Activated CD4-positive, CD25-positive, alpha-beta regulatory T cell treated with anti-CD3 and anti-CD28 coated beads, Interleukin-2, amount 50 U/mL, for 24 hours (primary cell): ENCODE measurements at places on chromosomes 2 and 18.
A peak's percentile ranks its signal among the peaks of the same experiment; 100 is the strongest.

GRCh38 chr2:143649226-143649740 is 520.1 kb downstream of the ARHGAP15 start:
- no peak for ATAC-seq

GRCh38 chr2:110943070-110943634 is 177.6 kb upstream of the BCL2L11 start:
- ATAC-seq: no peak

GRCh38 chr2:229179628-229180027 is 91.5 kb downstream of the PID1 start:
- ATAC-seq: no peak

DNA sequence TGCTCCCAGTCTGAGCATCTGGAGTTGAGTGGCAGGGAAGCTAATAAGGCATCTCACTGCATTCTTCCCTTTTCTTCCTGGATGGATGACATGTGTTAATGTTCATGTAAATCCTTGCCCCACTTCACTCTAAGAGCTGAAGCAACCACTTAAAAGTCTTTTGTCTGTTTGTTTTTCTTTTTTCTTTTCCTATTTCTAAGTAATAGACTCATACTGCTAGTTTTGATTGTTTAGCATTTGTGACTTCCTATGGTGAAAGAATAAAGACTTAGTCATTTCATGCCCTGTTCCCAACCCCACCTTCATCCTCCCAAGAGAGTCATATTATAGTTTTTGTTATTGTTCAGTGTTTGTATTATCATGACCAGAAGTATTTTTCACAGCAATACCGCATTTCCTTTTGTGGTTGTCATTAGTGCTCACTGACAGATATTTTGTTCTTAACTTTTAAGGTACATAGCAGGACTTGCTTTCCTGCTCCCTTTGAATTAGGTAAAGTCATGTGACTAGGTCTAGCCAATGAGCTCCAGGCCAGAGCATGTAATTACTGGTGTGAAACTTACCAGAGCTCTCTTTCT is 18.1 kb upstream of the SPP2 start:
- ATAC-seq: no peak

DNA sequence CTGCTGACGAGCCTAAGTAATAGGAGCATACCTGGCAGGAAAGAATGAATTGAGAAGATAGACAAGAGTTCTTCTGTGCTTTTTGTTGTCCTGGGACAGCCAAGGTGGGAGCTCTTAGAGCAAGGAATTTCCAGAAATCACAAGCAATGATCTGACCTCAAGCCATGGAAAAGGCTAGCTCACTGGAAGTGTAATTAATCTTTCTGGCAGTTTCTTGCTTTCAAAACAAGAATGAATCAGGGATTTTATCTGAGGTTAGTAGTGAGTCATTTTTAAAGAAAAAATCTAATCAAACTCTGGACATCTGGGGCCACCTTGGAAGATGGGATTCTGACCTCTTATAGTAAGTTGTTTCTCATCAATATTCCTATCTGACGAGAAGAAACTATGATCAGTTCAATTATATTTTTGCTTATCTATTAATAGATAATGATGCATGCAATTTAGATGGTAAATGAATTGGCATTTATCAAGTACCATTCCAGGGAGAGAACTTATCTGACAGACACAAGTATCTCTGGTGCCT is 98.0 kb downstream of the ADCYAP1 start:
- ATAC-seq: no peak

- no peak for ATAC-seq
Observed at GRCh38 chr2:239826786-239827522, 198.2 kb downstream of the NDUFA10 start.

- ATAC-seq: no peak
Observed at GRCh38 chr2:176414641-176415040, 145.4 kb downstream of the MTX2 start.

DNA sequence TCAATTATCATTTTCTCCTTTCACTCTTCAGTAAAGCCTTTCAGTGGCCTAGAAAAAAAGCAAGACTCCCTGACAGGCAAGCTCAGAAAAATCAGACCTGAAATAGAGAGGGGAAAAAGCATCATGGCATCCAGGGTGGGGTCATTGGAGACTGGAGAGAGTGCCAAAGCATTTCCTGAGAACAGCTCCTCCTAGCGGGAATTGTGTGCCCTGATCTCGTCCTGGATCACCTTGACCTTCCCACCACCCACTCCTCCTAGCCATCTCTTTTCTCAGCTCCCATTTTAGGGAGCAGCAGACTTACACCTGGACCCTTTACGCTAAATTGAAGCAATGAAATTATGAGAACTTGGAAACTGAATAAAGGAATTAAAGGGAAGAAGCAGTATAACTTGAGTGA is 176.6 kb downstream of the VWC2L start:
- ATAC-seq: no peak

DNA sequence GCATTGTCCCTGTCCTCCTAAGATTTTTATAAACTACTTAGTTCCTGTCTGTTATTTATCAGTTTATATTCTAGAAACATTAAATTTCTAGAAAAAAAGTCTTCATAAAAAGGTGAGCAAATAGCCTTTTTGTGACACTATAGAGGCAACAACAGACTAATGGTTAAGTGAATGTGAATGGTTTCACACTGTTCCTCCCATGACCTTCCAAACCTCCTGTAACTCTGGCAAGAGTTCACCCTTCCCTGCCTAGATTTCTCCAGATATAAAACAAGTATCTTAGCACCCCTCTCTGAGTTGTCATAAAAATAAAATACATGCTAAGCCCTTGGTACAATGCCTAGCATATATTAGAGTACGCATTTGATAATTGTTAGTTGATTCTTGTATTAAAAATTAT is 29.2 kb downstream of the COBLL1 start:
- no peak for ATAC-seq

DNA sequence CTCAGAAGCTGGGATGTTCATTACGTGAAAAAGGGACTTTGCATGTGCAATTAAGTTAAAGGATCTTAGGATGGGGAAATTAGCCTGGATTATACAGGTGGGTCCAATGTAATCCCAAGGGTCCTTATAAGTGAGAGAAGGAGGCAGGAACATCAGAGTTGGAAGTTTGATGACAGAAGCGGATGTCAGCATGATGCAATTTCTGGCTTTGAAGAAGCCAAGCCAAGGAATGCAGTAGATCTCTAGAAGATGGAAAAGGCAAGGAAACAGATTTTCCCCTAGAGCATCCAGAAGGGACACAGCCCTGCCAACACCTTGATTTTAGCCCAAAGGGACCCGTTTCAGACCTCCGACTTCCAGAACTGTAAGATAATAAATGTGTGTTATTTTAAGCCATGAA is 136.4 kb downstream of the LNPK start:
- ATAC-seq: no peak

GRCh38 chr2:32824070-32824809 is 122.5 kb upstream of the LTBP1 start:
- no peak for ATAC-seq

GRCh38 chr2:88377641-88377991 is 74.9 kb downstream of the FOXI3 start:
- no peak for ATAC-seq

GRCh38 chr2:47784352-47784851 is 1.5 kb downstream of the MSH6 start:
- ATAC-seq: no peak

DNA sequence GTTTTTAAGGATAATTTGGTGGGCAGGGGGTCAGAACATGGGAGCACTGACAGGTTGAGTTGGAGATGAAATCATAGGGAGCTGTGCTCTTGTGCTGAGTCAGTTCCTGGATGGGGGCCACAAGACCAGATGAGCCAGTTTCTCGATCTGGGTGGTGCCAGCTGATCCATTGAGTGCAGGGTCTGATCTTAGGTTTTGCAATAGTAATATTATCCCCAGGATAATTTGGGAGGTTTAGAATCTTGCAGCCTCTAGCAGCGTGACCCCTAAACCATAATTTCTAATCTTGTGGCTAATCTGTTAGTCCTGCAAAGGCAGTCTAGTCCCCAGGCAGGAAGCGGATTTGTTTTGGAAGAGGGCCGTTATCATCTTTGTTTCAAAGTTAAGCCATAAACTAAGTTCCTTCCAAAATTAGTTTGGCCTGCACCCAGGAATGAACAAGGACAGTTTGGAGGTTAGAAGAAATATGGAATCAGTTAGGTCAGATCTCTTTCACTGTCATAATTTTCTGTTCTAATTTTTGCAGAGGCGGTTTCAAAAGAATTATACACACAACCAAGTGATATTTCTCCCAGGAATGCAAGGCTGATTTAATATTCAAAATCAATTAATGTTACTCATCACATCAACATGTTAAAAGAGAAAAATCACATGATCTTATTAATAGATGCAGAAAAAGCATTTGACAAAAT is 23.0 kb downstream of the DBI start:
- no peak for ATAC-seq

- ATAC-seq: peak; percentile 10
Observed at GRCh38 chr2:105104208-105104731, 66.4 kb downstream of the MRPS9 start.

GRCh38 chr2:73952499-73953446 is 26.1 kb downstream of the DGUOK start:
- no peak for ATAC-seq

DNA sequence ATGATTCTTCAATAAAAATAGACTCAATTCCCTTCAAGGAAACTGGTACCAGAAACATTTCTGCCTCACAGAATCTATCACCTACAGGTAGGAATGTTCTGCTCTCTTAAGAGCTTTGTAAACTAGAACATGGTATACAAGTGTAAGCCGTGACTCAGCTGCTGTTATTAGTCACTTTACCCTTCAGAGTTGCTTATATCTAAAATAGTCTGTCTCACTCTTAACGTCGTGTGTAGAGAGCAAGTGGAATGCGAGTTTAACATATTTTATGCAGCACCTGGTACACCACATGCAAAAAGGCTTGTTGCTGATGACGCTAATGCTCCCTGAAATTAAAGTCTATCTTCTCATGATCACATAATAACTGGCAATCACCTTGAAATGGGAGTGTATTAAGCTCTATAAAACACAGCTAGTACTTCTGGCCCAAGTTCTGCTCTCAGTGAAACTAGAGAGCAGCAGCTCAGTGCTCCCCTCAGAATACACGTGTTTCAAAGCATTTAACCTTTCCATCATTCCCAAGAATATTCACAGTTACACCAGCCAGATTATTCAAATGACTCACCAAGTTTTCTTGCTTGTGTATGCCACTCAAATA is 420.0 kb downstream of the ZEB2 start:
- peak; percentile 87 for ATAC-seq

DNA sequence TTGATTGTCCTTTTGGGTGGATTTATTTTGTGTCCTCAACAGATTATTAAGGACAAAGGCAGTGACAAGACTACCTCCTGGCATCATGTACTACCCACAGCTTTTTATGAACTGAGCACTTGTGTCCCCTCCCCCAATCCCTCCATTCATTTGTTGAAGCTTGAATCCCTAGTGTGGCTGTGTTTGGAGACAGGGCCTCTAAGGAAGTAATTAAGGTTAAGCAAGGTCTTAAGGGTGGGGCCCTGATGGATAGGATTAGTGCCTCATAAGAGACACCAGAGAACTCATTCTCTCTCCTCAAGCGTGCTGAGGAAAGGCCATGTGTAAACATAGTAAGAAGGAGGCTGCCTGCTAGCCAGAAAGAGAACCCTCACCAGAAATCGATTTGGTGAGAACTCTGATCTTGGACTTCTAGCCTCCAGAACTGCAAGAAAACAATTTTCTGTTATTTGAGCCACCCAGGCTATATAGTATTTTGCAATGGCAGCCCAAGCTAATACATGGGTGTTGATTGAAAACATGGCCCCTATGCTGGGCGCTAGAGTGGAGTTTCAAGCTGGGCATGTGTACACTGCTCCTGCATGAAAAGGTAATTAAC is 3.4 kb upstream of the MAP4K4 start:
- ATAC-seq: no peak

DNA sequence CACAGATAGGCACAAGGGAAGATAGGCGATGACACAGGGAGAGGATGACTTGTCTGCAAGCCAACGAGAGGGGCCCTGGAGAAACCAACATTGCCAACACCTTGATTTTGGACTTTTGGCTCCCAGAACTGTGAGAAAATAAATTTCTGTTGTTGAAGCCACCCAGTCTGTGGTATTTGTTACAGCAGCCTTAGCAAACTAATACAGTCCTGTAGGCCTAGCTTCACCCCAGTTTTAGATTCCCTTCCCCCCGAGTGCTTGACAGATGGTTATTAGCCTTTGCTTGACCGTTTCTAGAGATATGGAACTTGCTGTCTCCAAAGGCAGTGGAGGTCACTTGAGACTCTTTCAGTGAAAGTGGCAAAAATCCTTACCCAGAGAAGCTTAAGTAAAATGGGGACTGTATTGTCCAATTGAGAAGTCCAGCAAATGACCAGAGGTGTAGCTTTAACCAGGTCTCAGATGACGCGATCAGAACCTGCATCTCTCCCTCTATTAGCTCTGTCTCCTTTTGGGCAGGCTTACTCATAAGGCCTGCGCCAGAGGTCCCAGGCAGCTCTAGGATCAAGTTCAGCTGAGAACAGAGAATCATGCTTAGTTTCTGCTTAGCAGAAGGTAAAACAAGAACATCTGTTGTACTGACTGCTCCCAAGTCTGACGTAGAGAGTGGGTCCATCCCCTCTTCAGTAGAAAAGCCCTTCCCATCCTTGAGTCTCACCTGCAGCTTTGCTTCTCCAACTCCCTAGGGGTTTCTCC is 50.4 kb downstream of the MFSD6 start:
- ATAC-seq: no peak

- no peak for ATAC-seq
Observed at GRCh38 chr2:18930971-18931370, 341.6 kb upstream of the NT5C1B start.

- ATAC-seq: peak; percentile 66
Observed at GRCh38 chr2:134120733-134121630, 132.9 kb upstream of the MGAT5 start.

- no peak for ATAC-seq
Observed at GRCh38 chr2:99571954-99572353, 82.1 kb upstream of the REV1 start.

- no peak for ATAC-seq
Observed at GRCh38 chr18:54947091-54947490, 12.2 kb downstream of the CCDC68 start.

GRCh38 chr2:70678576-70679143 is 89.3 kb downstream of the ADD2 start:
- no peak for ATAC-seq

GRCh38 chr2:201574766-201575165 is 68.5 kb downstream of the TMEM237 start:
- no peak for ATAC-seq

- no peak for ATAC-seq
Observed at GRCh38 chr2:41859615-41860514, 188.0 kb upstream of the PKDCC start.

DNA sequence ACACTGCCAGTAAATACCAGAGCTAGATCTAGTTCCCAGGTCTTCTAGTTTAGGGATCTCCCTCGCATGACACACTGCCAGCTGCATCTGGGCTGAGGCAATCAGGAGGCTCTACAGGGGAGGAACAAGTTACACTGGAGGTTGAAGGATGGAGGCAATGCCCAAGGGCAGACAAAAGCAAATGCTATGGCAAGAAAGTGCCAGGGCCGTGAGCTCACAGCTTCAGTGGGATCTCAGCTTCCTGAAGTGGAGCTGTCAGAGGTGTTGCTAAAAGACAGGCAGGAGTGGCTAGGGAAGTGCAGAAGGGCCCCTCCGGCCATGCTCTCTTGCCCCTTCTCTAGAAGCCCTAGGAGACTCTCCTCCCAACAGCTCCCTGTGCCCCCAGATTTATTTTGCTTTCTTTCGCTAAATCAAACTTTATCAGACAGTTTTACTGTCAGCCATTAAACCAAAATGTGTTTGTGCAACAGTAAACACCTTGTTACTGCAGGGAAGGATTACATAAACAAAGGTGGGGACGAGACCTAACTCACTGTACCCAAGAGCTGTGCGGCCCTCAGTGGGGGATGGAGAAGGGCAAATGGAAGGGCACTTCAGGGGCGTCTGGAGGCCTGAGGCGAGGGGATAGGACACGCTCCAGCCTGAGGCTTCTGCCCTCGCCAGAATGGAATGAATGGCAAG is 39.4 kb upstream of the PKDCC start:
- ATAC-seq: no peak

GRCh38 chr2:83280391-83280790 is 1178.7 kb downstream of the SUCLG1 start:
- no peak for ATAC-seq
